A549 treated with Hydrocortisone at 1 μM for 4 hours (cell line): ENCODE measurements at places on chromosomes 1 and 21. TPM values are rescaled to one million over a fixed set of nuclear protein-coding genes. Genes with fewer than 3 reads are reported as not detected.

The GPR52 gene
- total RNA-seq, result 0.10 to 0.17 TPM in 2 of 5 replicates, not detected in the others

The PIK3C2B gene
- total RNA-seq, result 5.6 to 8.6 TPM (median 6.9 TPM) in 5 replicates

The BNIPL gene
- total RNA-seq, result 0.03 to 0.28 TPM (median 0.09 TPM) in 5 replicates

The TESK2 gene
- total RNA-seq, result 0.08 to 0.32 TPM (median 0.17 TPM) in 5 replicates

The SPRR2B gene
- total RNA-seq, result not detected in 5 replicates

The COG2 gene
- total RNA-seq, result 19.2 to 24.9 TPM (median 19.5 TPM) in 5 replicates
